ENCODE measurements at places on chromosomes 3 and 15.

DNA sequence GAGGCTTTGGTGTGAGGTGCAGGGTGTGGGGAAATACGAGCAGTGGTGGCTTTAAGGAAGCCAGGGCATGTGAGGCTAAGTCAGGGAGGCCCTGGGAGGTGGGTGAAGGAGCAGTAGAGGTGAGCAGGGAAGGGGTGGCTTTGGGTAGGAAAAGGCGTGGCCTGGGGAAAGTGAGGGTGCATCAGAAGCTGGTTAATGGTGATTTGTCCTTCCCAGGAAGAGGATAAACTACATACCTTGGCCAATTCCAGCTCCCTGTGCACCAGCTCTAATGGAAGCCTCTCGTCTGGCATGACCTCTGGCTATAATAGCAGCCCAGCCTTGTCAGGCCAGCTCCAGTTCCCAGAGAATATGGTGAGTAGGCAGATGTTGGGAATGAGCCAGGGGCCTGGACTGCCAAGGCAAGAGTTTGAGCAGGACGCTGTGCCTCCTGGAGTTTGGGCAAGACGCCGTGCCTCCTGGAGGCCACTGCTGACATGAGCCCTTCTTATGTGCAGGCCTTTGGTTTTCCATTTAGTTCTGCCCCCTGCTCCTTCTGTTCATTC lies 41.3 kb downstream of the CDAN1 start:
- DNase-seq: no peak

DNA sequence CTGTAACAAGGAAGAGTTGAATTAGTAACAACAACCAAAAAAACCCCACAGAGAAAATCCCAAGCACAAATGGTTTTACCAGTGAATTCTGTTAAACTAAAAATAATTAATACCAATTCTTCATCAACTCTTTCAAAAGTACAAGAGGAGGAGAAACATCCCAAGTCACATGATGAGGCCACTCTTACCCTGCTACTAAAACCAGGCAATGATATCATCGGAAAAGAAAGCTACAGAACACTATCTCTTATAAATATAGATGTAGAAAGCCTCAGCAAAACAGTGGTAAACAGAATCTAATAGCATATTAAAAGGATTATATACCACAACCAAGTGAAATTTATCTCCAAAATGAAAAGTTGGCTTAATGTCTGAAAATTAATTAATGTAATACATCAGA lies 168.1 kb upstream of the SLCO3A1 start:
- DNase-seq: no peak

DNA sequence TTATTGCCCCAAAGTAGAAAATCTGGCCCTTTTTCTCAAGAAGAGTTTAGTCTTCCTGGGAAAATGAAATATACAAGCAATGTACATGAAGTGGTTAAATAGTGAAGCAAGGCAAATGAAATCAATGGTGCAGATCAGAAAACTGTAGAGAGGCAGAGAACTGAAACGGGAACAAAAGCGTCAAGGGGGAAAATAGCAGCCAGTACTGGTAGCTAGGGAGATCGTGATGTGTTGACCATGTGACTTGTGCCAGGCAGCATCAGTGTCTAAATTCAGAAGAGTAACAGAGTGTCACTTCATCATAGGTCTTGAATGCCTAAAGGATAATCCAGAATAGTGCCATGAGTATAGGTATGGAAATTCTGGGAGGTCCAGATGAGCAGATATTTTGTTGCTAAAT lies 163.1 kb downstream of the CHL1 start:
- DNase-seq: peak; percentile 3

GRCh38 chr3:45545476-45545875 lies 49.1 kb upstream of the LIMD1 start:
- no peak for DNase-seq

All from GM13977 (cell line).